ENCODE measurements at places on chromosomes 4 and X. TPM values are rescaled to one million over a fixed set of nuclear protein-coding genes. Genes with fewer than 3 reads are reported as not detected.

MAGEA11 gene
- total RNA-seq, result not detected

MPP1 gene
- total RNA-seq, result 23.0 TPM

CENPE gene
- 72.2 TPM for total RNA-seq

IDH3G gene
- total RNA-seq, result 32.9 TPM

TMEM156 gene
- 1.0 TPM for total RNA-seq

EMCN gene
- total RNA-seq, result 94.7 TPM

TNIP2 gene
- total RNA-seq, result 62.5 TPM

CXCL1 gene
- 64.6 TPM for total RNA-seq

SASH3 gene
- not detected for total RNA-seq

KLHL13 gene
- total RNA-seq, result 22.1 TPM

DOCK11 gene
- 1.7 TPM for total RNA-seq

PFKFB1 gene
- 0.07 TPM for total RNA-seq

SLC49A3 gene
- total RNA-seq, result 2.4 TPM

CFAP99 gene
- not detected for total RNA-seq

TMEM187 gene
- total RNA-seq, result 3.7 TPM

FAM47C gene
- not detected for total RNA-seq

Data from thoracic aorta endothelial cell (primary cell).